HL-60 (cell line): ENCODE measurements at places on chromosomes 2 and 18.

GRCh38 chr2:207686812-207687211 is 24.6 kb upstream of the CCNYL1 start:
- DNase-seq, result no peak

GRCh38 chr2:64653109-64654062 is at the start of gene SERTAD2:
Gene SERTAD2, minus strand, starts transcription at chr2:64653913. Its CDS starts 17,042 bp downstream, at chr2:64636871.
- DNase-seq, result peak; percentile 87

DNA sequence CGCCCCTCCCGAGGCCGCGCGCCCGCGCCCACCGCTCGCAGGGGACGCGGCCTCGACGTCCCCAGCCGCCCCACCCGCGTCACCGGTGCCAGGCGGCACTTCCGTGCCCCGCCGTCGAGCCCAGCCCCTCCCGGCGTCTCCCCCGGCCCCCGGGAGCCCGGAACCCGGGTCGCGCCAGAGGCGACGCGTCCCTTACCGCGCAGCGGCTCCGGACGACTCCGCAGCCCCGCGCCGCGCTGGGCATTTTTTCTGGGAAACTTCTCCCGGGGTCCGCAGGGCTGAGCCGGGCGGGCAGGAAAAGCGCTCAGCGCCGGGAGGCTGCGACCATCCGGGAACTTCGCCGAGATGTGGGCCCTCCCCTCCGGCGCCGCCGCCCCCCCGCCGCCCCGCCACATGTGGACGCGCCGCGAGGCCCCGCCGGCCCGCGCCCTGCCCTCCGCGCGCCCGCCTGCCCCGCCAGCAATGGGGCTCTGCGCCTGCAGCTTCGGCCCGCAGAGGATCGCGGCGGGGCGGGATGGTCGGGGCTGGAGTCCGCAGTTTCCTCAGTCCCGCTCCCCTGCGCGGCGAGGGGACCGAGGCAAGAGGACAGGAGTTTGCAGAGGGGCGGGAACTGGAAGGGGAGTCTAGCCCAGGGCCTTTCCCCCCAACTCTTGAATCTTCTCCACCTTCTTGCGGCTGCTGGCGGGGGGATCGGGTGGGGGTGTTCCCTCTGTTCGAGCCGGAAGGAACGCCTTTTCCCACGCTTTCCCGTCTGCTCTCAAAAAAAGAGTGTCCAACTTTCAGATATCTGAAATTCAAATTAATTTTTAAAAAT is 81.5 kb downstream of the CHRNA1 start:
- DNase-seq, result peak; percentile 27

- no peak for DNase-seq
Measured at GRCh38 chr2:148240838-148241237, 219.9 kb downstream of the MBD5 start.

- no peak for DNase-seq
Measured at GRCh38 chr2:142885543-142885942, 8.1 kb downstream of the KYNU start.

GRCh38 chr2:232203936-232204335 is 174.6 kb upstream of the ALPP start:
- DNase-seq, result no peak

DNA sequence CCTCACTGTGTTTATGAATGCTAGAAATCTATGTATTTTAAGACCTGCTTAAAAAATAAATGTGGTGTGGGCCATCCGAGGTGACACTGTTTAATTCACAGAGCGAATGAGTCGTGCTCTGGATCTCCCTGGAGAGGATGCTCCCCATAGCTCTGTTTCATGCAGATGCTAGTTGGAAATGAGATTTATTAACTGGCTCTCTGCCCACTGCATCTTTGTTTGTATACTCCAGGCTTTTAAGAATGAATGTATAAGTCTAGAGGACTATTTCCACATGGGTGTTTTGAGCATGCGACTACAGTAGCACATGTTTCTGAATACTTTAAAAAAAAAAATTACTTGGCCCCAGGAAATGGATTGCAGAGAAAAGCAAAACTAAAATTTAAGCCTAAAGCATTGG is 3.9 kb downstream of the MAPRE2 start:
- no peak for DNase-seq

DNA sequence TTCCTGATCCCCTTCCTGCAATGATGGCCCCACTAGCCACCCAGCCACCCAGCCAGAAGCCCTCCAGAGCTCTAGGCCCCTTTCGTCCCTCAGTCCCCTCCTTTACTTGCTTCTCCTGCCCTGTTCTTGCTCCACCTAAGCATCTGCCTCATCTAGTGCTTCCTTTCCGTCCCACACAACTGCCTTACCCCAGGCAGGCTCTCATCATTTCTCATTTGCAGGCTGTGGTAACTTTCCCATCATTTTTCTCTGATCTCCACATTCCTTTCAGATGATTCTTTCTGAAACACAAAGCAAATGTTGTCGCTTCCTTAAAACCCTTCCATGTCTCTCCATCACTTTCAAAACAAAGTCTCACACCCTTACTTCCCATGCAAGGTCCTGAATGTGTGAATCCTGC is 459.8 kb downstream of the METTL4 start:
- no peak for DNase-seq

DNA sequence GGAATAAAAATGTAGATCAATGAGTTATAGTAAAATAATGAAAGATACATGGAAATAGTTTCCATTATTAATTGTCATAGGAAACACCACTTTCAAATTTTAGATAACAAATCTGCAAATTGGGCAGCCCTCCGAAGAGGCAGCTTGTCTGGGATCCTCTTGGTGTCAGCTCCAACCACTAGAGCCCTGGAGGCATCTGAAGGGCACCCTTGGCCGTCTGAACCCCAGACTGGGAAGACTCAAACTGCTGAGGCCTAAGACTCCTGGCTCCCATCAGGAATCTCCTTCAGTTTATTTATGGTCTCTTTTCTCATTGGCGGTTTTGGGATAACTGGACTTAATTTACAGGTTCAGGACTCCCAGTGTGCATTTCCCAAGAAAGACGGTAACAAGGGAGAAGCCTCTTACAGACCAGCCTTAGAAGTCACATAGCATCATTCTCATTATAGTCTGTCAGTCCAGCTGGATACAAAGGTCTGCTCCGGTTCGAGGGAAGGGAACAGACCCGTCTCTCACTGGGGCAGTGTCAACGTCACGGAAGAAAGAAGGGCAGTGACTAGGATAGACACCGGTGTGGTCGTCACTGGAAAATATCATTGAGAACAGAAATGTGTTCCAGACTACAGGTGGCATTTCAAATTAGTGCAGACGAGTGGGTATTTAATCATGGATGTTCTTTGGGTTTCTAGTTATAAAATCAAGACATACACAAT is 390.7 kb upstream of the NETO1 start:
- DNase-seq, result no peak

GRCh38 chr2:61016392-61017002 is 1.0 kb upstream of the PEX13 start:
- no peak for DNase-seq

- peak; percentile 18 for DNase-seq
Measured at GRCh38 chr2:241507430-241508239, 749 bp downstream of the STK25 start.

DNA sequence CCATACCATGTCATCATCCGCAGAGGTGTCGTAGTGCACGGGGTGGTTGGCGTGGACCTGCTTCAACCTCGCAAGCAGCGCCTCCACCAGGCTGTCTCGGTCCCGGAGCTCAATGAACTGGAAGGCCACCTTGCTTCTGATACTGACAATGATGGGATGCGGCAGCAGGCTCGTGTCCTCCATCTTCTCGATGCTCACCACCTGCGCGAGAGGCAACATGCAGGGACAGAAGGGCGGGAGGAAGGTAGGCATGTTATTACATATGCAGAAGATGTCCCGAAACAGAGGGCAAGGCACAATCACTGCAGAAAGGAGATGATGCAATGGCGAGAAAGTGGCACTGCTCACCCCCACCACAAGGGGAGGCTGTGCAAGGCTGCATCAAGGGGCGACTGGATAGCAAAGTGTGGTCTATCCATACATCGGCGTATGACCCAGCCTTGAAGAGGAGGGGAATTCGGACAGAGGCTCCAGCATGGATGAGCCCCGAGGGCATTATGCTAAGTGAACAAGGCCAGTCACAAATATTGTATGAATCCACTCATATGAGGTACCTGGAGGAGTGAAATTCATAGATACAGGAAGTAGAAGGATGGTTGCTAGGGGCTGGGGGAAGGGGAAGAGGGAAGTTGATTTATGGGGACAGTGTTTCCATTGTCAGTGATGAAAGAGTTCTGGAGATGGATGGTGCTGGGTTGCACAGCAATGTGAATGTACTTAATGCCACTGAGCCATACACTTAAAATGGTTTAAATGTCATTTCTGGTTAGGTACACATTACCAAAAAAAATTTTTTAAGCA is 36.6 kb downstream of the RPL31 start:
- peak; percentile 54 for DNase-seq

DNA sequence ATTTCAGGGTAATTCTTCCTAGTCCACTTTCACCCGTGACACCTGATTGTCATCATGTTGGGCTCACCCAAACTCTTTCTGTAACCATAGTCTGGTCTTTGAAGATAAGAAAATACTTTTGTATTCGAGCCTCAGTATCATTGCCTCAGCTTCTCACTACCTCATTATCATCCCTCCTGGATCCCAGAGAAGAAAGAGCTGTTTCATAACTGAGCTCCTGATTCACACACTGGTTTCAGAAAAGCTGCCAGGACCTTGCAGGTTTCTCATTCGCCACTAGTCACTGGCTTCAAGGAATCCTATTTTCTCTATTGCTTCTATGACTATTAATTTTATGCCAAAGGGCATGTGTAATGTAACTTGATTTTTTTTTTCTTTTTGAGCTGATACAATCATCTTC is 2.9 kb upstream of the CRIM1 start:
- no peak for DNase-seq

- DNase-seq, result peak; percentile 70
Measured at GRCh38 chr2:55425431-55425831, 5.8 kb upstream of the CCDC88A start.

GRCh38 chr18:26971409-26971808 is 105.9 kb upstream of the AQP4 start:
- no peak for DNase-seq

DNA sequence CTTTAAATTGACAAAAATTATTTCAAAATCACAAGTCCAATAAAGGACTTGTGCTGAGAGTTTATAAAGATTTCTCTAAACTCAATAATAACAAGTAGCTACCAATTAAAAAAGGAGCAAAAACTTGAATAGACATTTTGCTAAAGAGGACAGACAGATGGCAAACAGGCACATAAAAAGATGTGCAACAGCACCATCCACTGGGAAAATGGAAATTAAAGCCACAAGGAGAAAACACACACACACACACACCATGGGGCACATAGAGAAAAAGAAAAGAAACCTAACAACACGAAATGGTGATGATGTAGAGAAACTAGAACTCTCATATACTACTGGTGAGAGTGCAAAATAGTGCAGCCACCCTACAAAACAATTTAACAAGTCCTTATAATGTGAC is 12.6 kb upstream of the SLC9A4 start:
- DNase-seq, result no peak

GRCh38 chr2:237512774-237513466 is 25.9 kb downstream of the MLPH start:
- DNase-seq, result peak; percentile 78

- no peak for DNase-seq
Measured at GRCh38 chr18:61496374-61496773, 163.1 kb downstream of the CDH20 start.

GRCh38 chr2:196380098-196380497 is 208.7 kb upstream of the STK17B start:
- no peak for DNase-seq

- DNase-seq, result no peak
Measured at GRCh38 chr18:34222307-34223163, 2.2 kb downstream of the NOL4 start.

DNA sequence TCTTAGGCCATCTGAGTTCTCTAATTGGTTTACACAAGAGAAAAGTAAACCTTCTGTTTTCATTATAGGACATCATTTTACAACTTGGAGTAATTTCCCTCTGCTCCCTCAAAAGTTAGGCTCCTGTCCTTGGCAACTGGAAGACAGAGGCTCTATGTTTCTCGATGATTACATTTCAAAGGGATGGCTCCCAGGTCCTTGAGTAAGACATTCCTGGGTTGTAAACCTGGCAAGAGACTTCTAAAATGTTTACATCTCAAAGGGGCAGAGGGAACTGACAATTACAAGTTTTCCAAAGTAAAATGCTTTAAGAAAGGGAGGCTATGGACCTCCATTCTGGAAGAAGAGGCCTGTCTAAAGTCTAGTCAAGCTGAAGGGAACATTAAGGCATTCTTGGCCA is 268.3 kb upstream of the REG3G start:
- DNase-seq, result no peak

DNA sequence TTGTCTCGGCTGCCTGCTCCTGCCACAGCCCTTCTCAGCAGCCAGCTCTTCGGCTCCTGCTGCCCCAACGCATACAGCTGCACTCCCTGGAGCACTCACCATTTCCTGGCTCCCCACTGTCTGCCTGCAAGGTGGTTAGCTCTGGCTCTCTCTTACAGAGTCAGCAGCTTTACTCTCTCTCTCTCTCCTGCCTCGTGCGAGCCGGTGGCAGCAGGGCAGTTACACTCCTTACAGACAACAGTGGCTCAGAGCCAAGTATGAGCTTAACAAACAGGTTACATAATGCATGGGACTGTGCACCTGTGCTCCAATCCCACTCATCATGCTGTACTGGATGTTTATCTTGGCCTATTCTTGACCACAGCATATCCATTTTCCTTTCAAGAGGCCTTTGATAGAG is 47.4 kb upstream of the DNAJC10 start:
- no peak for DNase-seq

- DNase-seq, result no peak
Measured at GRCh38 chr2:224927011-224927410, 115.3 kb downstream of the DOCK10 start.

DNA sequence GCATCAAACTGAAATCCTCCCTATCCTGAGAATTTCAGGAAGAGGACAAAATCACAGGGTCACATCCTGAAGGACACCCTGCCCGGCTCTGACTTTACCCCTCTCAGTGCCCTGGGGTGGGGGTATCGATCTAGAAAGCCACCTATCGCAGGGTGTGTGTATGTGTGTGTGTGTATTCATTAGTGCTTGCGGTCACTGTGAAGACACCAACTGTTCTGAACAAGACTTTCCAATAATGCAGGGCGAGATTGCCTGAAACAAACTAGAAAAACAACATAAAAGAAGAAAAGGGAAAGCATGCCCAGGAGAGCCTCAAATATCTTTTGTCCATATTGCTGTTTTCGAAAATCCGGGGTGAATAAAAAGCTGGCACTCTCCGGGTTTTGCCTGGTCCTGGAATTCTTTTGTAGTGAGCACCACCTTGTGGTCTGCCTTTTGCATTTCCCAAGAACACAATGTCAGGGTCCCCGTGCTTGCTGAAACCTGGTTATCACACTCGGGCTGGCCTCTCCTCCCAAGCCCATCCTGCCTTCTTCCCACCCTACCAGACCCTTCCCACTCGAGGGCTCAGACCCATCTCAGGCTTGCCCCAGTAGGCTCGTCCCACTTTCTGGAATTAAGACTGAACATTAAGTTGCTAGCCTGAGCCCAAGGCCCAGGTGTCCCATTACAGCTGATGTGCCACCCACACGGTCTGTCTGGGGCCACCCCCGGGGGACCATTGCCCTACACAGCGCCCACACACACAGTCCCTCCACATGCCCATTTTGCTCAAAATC is 25.0 kb upstream of the COPS8 start:
- no peak for DNase-seq

- DNase-seq, result no peak
Measured at GRCh38 chr2:144480285-144480684, 39.6 kb downstream of the ZEB2 start.
